ENCODE measurements at places on chromosomes 4 and X. TPM values are rescaled to one million over a fixed set of nuclear protein-coding genes. Genes with fewer than 3 reads are reported as not detected.

The XAGE1A gene
- not detected for total RNA-seq

DNA sequence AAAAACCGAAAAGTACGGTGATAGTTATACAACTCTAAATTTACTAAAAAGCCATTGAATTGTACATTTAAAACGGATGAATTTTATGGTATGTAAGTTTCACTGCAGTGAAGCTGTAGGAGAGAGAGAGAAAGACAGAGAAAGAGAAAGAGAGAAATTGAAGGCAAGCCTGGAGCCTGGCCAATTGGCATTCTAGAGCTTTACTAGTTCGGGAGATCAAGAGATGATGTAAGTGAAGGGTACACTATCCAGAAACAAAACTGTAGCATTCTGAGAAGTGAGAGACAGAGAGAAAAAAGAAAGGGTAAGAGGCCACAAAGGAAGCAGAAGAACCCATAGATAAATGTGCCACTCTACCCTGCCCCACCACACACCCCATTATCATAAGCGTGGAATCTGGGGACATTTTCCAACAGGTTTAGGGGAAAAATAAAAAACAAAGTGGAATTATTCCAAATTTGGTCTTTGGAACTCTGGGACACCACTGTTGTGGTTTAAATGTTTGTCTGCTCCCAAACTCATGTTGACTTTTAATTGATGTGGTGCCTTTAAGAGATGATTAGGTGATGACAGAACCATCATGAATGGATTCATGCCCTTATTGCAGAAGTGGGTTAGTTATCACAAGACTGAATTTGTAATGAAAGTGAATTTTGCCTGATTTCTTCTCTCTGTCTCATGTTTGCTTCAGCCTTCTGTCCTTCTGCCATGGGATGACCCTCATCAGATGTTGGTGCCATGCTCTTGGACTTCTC lies 123.0 kb upstream of the PLS3 start:
- no peak for DNase-seq

GRCh38 chrX:72243472-72243871 lies 4.6 kb upstream of the ERCC6L start:
- DNase-seq, result peak; percentile 39

The UBQLN2 gene
- 12.7 TPM for total RNA-seq

GRCh38 chrX:124393238-124393637 lies 46.9 kb downstream of the SH2D1A start:
- no peak for DNase-seq

The ERCC6L gene
- total RNA-seq, result 0.27 TPM

DNA sequence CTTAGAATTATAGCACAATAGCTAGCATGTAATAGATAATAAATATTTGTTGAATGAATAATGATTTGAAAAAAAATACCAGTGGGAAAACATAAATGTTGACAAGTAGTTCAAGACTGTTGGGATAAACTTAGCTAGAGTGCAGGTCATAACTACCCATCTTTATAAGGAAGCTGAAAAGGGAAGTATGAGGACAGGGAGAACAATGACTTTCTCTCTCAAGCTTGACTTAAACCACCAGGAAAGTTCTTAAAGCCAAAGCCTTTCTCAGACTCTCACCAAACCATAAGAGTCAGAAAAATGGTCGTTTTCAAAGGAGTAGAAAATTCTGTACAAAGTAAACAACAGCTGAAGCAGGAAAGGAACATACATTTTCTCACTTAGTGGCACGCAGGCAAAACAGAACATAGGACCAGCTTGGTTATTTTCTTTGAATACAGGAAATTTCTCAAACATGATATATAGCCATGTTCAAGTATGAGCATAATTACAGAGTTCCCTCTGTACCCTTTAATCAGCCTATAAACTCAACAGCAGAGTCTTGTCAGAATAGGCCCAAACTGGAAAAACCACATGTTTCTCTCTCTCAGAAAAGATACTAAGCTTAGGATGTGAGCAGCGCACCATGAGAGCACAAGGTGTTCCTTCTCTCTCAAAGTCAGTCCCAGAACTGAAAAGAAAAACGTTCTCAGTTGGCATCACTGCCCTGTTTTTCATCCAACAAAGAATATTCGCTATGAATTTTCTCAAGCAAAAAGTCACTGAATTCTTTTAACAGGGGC lies 28.7 kb downstream of the MAPK10 start:
- DNase-seq, result no peak

DNA sequence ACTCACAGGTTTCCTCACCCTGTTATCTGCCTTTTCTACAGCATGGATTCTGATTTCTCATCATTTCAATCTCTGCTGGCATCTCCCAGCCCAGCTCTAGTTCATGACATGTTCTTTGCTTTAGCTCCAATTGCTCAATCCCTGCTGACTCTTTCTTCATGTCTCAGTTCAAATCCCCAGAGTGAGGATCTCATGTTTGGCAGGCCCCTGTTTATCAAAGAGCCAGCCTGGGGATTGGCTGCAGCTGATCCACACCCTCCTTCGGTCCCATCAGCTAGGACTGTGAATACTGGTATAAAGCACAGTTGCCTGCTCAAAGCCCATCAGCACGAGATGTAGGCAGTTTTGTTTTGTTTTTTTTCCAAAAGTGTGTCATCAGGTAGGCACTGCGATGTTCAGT lies 14.4 kb upstream of the CC2D2A start:
- no peak for DNase-seq

The POU4F2 gene
- total RNA-seq, result not detected

DNA sequence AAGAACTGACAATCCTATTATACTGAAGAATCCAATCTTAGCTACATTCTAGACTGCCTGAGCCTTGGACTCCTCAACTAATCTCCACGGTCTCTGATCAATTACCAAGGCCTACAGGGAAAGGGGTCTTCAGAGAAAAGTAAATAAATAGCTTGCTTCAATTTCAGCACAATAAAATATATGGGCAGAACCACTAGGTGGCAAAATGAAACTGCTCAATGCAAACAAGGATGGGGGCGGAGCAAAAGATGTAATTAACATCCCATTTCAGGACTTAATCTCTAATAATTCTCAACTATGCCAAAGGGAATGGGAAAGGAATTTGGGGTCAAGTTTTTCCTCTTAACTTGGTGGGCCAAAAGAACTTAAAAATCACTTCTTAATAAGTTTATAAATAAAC lies 78.4 kb upstream of the MAP3K15 start:
- DNase-seq, result no peak

GRCh38 chr4:53920116-53920515 lies 144.3 kb downstream of the CHIC2 start:
- DNase-seq, result no peak

The ESX1 gene
- total RNA-seq, result not detected

DNA sequence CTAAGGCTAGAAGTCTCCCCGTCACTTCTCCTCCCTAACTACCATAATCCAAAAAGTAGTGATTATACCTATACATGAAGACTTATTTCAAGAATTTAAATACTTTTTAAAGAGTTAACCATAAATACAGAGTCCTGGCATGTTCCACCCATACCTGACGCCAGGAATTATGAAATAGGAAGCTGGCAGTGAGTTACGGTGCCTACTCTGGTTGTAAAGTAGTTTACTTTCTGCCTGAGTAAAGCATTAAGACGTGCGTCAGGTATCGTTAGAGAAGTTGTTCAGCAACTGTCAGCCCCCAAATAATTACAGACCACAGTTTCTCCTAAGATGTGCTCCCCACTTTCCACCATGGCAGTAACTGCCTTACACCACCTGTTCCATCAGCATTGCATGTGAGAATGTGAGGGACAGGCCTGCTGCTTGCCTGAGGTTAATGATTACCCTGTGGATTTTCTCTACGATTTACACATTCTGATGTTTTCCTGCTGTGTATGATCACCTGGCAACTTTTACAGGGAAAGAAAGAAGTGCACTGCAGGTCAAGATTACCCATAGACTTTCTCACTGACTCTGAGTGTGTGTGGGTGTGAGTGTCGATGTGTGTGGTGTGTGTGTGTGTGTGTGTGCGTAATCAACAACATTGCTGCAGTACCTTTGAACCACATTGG lies 92.3 kb upstream of the SLC7A11 start:
- no peak for DNase-seq

The NUDT10 gene
- total RNA-seq, result 9.4 TPM
